ENCODE measurements at places on chromosomes 2 and 18.

- no peak for DNase-seq
Measured at GRCh38 chr18:3255611-3256165, 6.2 kb upstream of the MYL12B start.

DNA sequence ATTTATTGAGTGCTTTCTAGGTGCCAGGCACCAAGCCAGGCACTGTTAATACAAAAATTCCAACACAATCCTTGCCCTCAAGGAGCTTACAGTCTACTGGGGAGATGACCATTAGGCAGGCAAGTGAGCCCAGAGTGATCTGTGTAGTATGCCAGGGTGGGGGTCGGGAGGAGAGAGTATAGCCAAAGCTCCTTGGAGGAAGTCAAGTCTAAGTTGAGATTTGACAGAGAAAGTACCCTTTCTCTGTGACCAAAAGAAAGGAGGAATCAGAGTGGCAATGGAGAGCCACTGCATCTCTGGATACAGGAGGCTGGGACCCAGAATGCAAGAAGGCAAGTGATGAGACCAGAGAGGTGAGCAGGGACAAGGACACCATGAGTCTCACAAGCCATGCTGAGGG is 7.5 kb downstream of the ANKRD53 start:
- DNase-seq, result no peak

DNA sequence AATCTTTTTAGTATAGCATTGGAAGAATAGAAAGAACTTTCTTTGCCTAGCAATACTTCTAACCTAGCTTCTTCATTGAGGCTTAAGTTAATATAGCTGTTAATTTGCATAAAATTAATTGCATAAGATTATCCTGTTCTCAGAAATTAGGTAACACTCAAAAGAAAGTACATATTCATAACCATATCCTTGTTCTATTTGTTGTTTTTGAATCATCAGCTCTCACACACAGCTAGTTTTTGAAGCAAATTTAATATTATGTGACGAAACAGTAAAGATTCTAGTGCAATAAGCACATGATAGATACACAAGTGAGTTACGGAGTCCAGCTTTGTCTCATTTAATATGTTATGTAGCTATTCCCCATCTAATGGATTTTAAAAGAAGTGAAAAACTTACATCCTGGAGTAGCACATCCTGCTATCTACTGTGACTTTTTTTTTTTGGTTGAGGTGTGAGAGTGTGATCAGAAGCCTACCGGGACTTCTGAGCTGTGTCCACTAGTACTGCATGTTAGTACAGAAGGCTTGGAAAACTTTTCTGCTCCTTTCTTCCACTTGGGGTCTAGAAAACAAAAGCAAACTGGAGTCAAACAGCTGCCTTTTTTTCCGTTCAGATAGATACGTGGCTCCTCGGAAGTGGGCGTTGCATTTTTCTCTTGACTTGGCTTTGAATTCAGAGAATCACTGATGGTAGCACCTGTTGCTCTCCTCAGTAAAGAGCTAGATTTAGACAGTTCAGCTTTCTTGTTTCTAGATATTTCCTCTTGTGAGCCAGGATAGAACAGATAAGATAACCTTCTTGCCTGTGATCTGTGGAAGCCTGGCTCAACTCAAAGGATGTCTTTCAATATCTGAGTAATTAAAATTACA is 27.2 kb downstream of the KDM3A start:
- DNase-seq, result peak; percentile 37

DNA sequence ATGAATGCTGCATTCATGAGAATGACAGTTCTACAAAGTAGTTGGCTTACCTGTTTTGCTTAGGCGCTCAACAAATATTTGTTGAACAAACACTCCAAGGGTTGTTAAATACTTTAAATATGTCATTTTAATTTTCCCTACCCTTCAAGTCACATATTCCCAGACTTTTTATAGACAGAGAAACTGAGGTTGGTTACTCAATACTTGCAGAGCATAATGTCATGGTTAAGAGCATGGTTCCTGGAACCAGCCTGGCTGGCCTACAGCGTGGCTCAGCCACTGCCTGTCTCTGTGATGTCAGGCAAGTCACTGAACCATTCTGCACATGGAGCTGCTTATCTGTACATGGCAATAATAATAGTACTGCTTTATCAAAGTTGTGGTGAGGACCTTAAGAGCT is 120.0 kb upstream of the STK17B start:
- DNase-seq, result peak; percentile 52

GRCh38 chr2:242030858-242031257 is 161.3 kb downstream of the RTP5 start:
- no peak for DNase-seq

DNA sequence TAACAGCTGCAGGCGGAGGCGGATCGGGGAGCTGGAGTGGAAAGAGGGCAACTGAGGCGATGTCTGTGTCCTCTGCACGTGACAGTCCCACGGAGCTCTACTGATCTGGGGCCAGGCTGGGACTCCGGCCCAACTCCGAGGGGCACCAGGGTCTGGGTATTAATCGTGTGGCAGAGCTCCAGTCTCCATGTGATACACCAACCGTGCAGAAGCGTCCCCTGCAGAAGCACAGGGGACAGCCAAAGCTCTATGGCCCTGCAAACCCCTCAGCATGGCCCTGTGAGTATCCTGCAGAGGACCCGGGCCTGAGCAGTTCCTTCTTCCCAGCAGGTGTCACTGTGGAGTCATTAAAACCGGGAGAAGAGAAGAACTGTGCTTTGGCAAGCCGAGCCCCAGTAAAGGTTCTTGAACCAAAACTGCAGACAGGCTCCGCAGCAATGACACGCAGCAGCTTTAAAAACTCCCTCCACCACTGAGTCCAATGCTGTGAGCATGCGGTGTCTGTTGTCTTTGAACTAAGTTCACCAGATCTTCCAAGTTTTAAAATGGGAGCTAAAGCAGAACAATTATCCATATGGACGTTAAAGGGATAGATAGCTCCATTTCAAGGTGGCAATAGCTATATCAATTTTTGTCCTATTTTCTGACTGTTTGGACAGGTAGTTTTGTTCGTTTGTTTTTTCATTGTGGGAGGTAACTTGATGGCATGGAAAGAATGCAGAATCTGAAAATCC is 79.4 kb downstream of the TMEM182 start:
- peak; percentile 52 for DNase-seq

DNA sequence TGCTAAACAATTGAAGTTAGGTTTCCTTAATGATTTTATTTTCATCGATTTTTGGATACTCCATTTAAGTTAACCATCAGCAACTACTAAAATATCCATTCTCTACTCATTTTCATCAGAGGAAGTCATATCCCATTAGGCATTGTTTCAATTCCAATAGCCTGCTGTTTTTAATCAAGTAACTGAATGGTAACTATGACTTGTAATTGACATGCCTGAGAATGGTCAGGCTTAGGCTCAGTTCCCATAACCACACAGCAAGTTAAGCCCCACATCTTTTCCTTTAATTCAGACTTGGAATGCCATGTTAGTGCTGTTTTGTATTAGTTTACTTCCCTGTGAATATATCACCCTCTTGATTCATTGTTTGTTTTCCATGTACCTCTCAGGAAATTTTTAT is 398.8 kb downstream of the ARHGAP15 start:
- DNase-seq, result no peak

DNA sequence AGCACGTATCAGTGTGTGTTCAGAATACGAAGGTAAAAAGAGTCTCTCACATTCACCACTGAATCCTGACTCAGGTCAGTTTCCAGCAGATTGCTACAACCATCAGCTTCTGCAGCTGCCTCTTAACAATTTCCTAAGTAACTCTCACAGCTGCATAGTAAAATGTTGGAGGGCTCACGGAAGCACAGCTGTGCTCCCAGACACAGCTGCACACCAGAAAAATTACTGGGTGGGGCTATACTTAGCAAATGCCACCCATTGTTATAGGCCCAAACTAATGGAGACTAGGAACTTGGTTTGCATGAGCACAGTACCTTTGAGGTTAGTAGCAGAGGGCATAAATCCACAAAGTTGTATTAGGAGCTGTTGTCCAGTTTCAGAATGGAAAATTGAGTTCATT is 153.9 kb upstream of the ERBB4 start:
- DNase-seq, result no peak

- DNase-seq, result no peak
Measured at GRCh38 chr2:173667014-173667413, 298.2 kb downstream of the SP3 start.

DNA sequence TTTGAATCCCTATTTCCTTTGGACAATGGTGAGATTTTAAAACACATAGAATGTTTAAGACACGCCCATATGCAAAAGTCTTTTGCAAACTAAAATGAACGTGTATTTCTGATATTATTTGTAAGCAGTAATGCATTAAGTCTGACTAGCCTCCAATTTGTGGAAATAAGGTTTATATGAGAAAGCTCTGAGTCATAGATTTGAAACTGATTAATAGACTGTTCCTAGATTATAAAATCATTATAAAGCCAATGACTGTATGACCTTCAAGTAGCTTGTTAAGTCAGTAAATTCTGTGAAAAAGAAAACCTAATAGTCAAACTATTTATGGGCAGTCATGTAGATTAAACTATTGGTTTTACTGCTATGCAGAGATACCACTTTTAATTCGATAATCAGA is 12.8 kb upstream of the EFEMP1 start:
- DNase-seq, result no peak

- no peak for DNase-seq
Measured at GRCh38 chr2:64492272-64492671, 31.9 kb upstream of the AFTPH start.

DNA sequence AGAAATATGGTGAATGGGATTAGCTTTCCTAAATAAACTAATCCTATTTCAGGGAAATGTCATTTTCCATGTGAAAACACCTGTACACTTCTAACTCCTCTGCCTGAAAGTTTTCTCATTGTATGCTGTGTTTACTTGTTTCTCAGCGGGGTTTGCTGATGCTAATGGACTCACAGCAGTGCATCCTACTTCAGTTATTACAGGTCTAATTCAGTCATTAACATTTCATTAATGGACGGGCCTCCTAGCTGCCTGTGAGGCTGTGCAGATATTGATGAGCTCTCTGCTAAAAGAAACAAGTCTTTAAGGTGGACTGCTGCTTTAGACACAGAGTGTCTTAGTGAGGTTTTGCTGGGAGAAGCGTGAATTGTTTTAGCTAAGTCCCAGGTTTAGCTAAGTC is 1342.0 kb upstream of the ZEB2 start:
- no peak for DNase-seq

- DNase-seq, result peak; percentile 4
Measured at GRCh38 chr2:235106874-235107639, 155.2 kb downstream of the SH3BP4 start.

DNA sequence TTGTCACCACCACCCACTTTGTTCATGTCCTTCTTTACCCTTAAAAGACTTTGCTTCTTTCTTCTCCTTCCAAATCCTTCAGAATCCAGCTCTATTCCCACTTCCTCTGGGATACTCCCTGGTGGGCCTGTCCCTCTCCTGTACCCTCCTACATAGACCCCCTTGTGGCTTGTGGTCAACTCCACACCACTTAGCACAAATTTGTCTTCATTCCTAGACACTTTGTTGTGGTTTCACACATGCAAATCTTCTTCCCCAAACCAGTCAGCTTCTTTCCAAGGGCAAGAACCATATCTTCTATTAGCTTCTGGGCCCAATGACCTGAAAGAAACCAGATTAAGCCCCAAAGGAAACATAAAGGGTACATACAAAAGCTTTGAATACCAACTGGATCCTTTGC is 342.4 kb downstream of the TNS1 start:
- DNase-seq, result peak; percentile 2

- no peak for DNase-seq
Measured at GRCh38 chr2:232957657-232958090, 55.4 kb downstream of the NGEF start.

DNA sequence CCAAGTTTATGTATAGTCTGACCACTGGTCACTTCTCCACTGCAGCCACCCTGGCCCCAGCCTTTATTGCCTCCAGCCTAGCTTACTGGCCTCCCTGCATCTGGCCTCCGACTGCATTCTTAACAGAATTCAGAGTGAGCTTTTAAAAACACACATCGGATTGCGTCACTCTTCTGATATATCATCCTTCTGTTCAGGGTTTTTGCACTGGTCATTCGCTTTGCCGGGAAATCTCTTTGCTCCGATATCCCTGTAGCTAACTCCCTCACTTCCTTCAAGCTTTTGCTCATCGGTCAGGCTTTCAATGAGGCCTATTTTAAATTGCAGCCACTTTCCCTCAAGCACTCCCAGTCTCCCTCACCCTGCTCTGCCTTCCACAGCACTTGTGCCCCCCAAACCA is 101.6 kb upstream of the DLX2 start:
- DNase-seq, result no peak

GRCh38 chr2:113088213-113088992 is 20.6 kb downstream of the IL1F10 start:
- DNase-seq, result no peak

- DNase-seq, result no peak
Measured at GRCh38 chr2:120741571-120742561, 6.2 kb downstream of the GLI2 start.

DNA sequence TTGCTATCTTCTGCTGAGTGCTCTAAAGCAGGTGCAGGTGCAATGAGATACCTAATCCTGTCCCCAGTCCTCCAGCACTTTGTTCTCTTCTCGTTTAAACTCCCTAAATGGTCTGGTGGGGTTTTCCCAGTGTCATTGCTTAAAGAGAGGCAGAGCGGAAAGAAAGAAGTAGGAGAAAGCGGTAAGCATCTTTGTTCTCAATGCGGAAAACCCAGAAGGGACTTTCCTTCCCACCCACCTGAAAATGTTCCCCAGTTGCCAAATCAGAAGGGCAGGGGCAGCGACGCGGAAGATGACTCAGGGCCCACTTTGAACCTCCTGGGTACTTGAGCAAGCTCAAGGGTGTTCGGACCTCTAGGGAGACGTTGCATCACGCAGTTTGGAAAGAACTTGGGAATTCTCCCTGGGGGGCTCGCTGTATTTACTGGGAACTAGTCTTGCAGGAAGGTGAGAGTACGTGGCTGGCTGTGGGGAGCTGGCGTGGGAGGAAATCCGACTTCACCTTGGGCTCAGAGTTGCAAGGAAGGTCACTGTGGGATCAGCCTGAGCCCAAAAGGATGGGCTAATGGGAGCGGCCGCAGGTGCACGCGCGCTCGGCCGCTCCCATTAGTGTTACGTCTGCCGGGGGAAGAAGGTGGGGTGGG is 589 bp upstream of the SGPP2 start:
- peak; percentile 63 for DNase-seq

DNA sequence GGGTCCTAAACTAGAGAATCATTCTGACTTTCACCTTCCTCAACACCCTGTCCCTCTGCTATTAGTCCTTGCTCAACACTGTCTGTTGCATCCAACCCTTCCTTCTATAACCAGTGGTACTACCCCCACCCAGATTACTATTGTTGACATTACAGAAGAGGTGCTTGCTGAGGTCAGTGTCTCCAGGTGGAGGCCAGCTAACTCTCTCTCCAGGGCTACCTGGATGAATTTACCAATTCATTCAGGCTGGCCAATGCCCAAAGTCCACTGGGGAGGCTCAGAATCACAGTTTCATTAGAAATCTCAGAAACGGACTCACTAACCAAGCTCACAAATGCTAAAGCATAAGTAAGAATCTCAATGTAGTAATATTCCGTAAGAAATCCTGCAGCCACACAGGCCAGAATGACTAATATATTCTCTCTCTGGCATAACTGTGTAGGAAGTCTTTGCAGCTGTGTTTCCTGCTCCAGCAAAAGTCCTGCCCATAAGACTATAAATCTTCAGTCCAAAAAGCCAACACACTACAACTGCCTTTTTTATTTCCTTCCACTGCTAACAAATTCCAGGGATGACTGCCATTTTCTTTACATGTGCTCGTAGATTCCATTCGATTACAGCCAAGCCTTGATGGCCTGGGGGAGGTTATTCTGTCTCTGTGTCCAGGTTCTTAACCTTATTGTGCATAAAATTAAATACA is 10.0 kb upstream of the TTR start:
- DNase-seq, result no peak

All from activated CD4-positive, alpha-beta T cell treated with anti-CD3 and anti-CD28 coated beads, Interleukin-10, Interleukin-2, amounts not matched to agents 100 ng/mL and 50 ng/mL, durations not matched to agents 16 hours and 8 hours (primary cell).